Brain microvascular endothelial cell (primary cell): ENCODE measurements at places on chromosomes 1 and 21.
A peak's percentile ranks its signal among the peaks of the same experiment; 100 is the strongest.

DNA sequence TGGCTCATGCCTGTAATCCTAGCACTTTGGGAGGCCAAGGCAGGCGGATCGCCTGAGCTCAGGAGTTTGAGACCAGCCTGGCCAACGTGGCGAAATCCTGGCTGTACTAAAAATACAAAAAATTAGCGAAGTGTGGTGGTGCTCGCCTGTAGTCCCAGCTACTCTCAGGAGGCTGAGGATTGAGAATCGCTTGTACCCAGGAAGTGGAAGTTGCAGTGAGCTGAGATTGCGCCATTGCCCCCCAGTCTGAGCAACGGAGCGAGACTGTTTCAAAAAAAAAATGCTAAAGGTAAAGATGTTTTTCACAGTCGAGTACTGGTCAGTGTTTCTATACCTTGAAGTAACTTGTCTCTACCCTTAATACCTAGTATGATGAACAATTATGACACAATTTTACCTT lies 11.1 kb downstream of the GLRX2 start:
- DNase-seq: no peak

GRCh38 chr1:169457443-169457842 lies 28.3 kb downstream of the SLC19A2 start:
- DNase-seq: no peak

DNA sequence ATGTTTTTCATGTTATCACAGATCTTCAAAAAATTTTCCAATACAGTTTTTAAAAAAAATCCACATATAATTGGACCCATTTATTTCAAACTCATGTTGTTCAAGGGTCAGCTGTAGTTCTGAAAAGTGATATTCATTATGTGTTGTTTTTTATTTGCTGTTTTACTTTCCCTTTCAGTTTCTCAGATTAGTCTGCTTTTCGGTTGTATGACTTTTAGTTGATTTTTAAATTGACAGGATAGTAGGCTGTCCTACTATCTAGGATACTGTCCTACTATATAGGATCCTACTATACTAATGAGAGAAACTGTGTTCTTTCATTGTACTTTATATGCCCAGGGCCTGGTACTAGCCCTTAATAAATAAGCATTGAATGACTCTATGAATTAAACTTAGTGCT lies 33.6 kb upstream of the GPR52 start:
- no peak for DNase-seq

- peak; percentile 80 for DNase-seq
These were observed 9.8 kb upstream of the SFN start for GRCh38 chr1:26853156-26853555.

- no peak for DNase-seq
These were observed 29.9 kb upstream of the NADK start for GRCh38 chr1:1808206-1808605.

- DNase-seq: no peak
These were observed 268.1 kb downstream of the GRIK1 start for GRCh38 chr21:29671728-29672127.

DNA sequence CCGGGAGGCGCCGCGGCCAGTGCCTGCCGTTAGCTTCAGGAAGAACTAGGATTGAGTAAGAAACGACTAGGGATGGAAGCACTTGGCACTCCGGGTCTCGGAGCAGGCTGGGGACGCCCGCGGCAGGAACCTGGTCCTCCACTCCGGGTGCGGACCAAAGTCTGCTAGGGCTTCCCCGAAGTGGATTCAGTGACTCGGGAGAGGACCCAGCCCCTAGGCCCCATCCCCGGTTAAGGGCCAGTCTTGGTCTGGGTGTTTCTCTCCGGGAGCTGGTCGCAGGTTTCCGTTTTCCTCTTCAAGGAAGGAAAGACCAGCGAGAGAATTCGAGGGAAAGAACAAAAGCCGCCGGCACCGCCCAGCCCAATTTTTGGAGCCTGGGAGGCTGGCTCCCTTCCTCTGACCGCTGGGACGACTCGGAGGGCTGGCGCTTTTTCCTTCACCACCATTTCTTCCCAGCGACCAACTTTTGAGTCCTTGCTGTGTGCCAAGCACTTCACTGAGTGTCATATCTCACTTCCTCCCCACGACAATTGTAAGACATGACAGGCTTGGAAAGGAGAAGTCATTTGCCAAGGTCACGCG lies 16.8 kb upstream of the STMN1 start:
- DNase-seq: peak; percentile 5

DNA sequence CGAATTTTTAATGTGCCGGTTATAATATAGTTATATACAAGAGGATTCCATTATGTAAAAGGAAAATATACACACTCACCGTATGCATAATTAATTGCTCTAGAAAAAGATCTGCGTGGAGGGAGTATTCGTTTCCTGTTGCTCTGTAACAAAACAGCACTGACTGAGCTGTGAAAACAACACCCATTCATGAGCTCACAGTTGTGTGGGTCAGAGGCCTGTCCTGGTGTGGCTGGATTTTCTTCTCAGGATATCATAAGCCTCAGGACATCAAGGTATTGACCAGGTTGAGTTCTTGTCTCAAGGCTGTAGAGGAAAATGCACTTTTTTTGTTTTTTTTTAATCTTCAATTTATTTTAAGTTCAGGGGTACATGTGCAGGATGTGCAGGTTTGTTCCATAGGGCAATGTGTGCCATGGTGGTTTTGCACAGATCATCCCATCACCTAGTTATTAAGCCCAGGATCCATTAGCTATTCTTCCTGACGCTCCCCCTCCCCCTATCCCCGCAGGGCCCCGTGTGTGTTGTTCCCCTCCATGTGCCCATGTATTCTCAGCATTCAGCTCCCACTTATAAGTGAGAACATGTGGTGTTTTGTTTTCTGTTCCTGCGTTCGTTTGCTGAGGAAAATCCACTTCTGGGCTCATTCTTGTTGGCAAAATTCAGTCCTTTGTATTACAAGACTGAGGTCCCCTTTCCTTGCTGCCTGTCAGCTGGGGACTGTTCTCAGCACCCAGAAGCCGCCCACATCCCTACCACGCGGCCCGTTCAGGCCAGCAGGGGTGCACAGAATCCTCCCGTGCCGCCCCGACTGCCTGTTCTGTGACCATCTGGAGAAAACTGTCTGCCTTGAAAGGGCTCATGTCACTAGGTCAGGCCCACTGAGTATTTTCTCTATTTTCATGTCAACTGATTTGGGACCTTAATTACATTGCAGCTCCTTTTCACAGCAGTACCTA lies 87.4 kb upstream of the ERRFI1 start:
- no peak for DNase-seq
